Stimulated activated CD8-positive, alpha-beta memory T cell treated with anti-CD3 and anti-CD28 coated beads, Interleukin-4, amount 100 ng/mL, for 48 hours (primary cell): ENCODE measurements at places on chromosomes 7 and 10.

DNA sequence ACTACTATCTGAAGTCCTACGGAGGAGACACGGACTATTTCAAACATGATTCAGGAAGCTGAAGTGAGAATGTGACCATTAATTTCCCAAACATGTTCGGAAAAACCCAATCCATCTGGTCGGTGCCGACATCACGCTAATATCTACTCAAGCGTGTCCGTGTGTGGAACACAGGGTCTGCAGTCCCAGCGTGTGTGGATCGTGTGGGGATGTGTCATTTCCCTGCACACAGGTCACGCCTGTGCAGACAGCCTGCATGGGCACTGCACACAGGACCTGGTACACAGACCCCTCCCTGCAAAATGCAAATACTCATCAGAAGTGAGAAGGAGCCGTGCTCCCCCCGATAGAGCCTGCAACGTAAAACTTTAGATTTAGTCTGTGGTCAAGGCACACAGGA is 57.8 kb downstream of the CARD11 start:
- DNase-seq = no peak

DNA sequence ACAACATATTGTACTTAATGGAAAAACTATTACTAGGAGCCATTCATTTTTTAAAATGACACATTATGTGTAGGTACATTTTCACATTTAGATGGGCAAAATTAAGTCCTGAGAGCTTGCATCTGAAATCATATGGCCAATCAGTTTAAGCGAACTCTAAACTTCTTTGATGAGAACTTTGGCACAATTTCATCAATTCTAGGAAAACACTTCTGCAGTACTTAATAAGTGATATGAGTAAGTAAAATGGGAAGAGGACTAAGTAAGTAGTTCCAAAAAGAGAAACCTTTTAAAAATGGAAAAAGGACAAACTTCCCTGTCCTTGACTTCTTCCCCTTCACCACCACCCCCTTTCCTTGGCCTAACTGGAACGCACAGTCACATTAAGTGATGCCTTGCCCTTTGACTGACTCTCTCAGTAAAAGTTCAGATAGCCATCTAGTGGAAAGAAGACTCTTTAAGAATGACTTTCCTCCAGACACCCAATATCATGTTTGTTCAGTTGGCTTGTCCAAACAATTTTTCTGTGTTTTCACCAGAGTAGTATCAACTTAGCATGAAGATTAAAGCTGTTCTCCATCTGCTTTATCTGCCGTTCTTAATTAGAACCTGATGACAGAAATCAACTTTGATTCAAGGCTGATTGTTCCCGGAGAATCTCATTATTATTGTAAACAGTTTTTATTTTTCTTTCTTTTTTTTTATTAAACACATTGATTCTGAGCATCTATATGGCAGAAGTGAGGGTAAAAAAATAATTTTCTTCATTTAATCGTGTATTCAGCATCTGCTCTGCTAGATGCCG is 45.1 kb downstream of the CNNM2 start:
- no peak for DNase-seq

DNA sequence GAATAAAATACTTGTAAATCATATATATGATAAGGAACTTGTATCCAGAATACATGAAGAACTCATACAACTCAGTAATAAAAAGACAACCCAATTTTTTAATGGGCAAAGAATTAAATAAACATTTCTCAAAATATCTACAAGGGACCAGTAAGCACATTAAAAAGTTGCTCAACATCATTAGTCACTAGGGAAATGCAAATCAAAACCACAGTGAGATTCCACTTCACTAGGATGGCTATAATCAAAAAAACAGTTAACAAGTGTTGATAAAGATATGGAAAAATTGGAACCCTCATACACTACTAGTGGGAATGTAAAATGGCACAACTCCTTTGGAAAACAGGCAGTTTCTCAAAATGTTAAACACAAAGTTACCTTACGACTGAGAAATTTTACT is 40.3 kb upstream of the YAE1 start:
- no peak for DNase-seq

GRCh38 chr7:86013662-86014061 is 630.0 kb upstream of the GRM3 start:
- DNase-seq = no peak

GRCh38 chr10:124691002-124691401 is 53.2 kb downstream of the FAM53B start:
- DNase-seq = no peak

DNA sequence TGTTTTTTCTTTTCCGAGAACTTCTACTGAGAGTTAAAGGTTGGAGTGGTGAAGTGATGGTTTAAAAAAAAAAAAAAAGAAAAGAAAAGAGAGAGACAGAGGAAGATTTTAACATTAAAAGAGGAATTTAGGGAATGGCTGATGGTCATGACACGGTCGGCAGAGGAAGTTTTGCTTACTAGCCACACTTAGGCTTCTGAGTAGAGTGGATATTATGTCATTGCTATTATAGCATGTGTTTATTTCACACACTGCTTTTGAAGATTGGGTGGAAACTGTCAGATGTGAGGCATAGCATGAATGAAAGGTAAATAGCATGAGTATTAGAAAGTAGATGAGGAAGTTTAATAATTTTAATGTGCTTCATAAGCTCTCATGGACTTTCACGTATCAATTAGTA is 2.5 kb downstream of the KAT6B start:
- DNase-seq = no peak

DNA sequence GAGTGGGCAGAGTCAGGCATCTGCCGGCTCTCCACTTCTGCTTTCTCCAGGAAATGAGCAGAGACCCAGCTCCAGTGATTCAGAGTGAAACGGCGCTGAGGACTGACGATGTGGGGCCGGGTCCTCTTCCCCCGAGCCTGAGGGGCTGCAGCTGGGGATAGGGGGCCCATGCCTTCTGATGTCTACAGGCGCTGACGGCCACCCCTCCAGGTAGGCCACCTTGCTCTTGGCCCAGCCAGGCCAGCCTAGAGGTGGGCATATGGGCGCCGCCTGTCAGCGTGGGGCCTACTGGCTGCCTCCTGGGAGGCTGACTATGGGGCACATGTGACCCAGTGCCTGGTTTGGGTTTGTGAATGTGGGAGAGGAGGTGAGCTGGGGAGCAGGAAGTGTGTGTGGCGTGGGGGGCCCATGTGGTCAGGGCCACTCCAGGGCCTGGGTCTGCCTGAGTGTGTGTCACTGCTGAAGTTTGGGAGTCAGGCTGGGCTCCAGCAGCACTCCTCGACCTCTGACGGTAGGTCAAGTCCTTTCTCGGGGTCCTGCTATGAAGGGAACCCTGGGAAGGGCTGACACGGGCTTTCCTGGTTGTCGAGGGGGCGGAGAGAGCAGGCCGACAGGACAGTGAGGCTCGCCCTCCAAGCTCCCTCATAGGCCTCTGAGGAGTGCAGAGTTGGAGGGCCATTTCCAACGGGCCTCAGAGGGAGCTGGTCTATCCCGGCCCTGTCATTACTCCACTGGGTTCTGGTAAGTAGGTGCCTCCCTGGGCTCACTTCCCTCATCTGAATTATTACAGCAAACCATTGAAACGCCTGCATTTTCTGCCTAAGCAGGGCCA is at the start of gene WDFY4:
TSS of gene WDFY4 (plus strand) at position 82 of the 832 bp plus-strand sequence. CDS start 24,860 bp downstream, outside the sequence.
- DNase-seq = no peak

DNA sequence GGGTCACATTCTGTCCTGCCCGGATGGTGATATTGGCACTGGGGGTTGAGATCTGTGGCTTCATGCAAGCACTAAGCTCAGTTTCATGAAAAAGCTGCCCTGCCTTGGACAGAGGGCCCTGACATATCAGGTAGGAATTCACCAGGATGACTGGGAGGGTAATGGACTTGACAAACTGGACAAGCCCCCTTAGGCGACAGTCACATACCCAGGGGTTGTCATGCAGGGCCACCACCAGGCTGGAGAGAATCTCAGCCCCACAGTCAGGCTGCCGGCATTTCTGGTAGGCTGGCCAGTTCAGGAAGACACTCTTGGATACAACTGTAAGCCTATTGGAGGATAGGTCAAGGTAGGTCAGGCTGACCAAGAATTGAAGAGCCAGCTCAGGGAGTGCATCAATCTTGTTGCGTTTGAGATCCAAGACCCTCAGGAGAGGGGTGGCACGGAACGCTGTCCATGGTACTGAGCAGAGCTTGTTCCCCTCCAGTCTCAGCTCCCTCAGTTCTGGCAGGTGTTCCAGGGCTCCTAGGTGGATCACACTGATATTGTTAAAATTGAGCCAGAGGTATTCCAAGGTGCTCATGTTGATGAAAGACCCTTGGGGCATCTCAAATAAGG is 824 bp downstream of the LRIT2 start:
- no peak for DNase-seq

GRCh38 chr10:6052247-6053221 is 9.6 kb downstream of the IL2RA start:
- DNase-seq = peak; percentile 86

DNA sequence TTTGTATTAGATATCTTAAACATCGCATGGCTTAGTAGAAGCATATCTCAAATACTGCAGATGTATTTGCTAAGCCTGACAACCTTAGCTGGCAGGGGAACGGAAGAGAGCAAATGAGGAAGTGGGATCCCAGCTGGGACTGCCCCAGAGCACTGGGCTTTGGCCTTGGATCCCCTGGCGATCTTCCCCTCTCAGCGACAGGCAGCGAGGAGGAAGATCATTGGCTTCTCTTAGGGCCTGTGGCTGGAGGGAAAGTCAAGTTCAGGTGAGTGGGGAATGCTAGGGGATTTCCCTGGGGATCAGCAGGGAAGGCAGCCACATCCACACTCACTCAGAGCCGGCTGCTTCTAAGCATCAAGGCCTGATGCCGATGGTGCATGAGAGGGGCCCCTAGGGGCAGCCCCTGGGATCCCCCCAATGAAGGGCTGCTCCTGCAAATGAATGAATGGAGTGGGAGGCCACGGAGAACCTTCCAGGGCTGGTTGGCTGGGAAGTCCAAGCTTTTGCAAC is 42.0 kb downstream of the LYZL2 start:
- DNase-seq = no peak

GRCh38 chr10:90885176-90885575 is 13.4 kb downstream of the RPP30 start:
- DNase-seq = no peak

DNA sequence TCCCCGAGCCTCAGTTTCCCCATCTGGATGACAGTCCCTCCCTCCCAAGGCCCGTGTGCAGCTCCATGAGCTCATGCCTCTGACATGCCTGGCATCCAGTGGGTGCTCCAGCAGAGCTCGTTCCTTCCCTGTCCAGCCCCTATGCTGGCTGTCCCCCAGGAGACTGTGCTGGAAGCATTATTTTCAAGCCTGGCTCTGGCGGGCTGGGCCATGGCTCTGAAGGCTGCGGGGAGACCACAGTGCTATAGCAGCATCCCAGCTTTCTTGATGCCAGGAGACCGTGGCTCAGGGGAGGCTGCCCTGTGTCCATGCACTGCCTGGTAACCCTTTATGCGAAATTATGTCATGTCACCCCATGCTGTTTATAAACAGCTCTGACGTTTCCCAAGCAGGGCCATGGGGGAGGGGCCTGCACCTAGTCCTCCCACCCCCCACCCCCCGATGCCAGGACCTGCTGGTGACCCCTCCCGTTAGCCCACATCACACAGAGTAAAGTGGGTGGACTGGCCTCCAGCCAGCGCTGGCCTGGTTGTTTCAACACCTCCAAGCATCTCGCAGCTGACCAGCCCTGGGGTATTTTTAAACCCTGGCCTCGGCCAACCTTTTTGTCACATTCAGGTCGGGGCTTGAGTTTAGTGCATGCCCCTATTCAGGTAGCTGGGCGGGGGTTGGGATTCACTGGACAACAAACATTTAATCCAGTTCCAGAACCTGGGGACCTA is 105.9 kb upstream of the ZNF716 start:
- no peak for DNase-seq

DNA sequence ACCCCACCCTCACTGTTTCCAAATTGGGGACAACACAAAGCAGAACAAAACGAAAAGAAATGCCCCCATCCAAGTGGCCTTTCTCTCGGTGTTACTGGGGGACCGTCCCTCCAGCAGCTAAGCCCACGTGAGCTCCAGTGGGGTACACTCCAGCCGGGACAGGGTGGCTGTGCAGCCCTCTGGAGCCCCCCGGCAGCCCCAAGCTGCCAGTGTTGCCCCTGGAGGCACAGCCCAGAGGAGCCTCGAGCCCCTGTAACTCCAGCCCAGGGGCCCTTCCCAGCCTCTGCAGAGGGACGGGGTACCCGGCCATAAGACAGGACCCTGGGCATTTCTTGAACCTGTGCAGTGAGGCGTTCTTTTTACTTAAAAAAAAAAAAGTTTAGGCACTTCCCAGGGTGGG is 124.5 kb upstream of the KCTD7 start:
- DNase-seq = no peak

DNA sequence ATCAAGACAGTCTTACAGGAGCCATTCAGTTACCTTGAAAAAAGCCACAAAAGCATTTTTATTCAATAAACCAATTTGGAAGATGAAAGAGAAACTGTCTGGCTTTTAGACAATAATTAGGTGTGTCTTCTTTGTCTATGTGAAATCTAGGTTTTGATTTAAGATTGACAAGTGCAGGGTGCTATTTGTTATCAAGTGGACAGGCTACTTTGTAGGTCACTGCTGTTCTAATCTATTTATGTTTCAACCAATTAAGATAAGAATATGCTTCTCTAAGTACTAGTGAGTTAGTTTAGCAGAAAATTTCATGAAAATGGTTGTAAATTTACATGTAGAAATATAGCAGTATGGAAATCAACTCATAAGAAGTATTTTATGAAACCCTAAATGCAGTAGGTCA is 177.5 kb downstream of the CACNA2D1 start:
- no peak for DNase-seq
